Stimulated activated CD4-positive, alpha-beta T cell treated with anti-CD3 and anti-CD28 coated beads, Interleukin-2, amount 100 ng/mL, for 24 hours (primary cell): ENCODE measurements at places on chromosomes 12 and 14.

- DNase-seq = no peak
Observed at GRCh38 chr12:684416-684815, 21.2 kb upstream of the NINJ2 start.

DNA sequence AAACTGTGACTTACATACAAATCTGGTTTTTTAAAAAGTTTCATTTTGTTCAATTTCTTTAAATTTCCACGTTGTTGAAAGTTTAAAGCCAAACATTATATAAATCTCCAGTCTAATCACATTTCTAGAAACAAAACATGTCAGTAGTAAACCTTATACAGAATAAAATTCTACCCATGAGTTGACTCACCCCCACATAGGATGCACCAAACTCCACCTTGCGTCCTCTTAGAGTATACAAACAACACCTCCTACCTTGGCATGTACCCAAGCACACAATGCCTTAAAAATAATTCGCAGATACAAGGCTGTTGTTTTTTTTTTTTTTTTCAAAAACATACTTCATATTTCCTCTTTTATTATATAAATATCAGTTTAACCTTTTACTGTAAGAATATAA is 3.3 kb downstream of the FBXL14 start:
- DNase-seq = no peak

DNA sequence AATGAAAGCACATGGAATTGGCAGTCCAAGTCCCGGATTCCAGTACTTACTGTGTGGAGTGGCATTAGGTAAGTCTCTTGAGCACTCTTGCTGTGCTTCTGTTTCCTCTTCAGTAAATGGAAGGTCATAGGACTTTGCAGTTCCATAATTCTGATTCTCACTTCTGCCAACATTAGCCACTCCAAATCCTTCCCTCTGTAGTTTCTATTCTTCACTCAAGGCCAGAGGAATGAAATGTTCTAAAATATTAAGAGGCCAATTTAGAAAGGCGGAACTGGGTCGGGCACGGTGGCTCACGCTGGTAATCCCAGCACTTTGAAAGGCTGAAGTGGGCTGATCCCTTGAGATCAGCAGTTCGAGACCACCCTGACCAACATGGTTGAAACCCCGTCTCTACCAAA is 19.8 kb upstream of the SLC5A8 start:
- no peak for DNase-seq

- DNase-seq = no peak
Observed at GRCh38 chr12:91732086-91732485, 413.6 kb downstream of the BTG1 start.

DNA sequence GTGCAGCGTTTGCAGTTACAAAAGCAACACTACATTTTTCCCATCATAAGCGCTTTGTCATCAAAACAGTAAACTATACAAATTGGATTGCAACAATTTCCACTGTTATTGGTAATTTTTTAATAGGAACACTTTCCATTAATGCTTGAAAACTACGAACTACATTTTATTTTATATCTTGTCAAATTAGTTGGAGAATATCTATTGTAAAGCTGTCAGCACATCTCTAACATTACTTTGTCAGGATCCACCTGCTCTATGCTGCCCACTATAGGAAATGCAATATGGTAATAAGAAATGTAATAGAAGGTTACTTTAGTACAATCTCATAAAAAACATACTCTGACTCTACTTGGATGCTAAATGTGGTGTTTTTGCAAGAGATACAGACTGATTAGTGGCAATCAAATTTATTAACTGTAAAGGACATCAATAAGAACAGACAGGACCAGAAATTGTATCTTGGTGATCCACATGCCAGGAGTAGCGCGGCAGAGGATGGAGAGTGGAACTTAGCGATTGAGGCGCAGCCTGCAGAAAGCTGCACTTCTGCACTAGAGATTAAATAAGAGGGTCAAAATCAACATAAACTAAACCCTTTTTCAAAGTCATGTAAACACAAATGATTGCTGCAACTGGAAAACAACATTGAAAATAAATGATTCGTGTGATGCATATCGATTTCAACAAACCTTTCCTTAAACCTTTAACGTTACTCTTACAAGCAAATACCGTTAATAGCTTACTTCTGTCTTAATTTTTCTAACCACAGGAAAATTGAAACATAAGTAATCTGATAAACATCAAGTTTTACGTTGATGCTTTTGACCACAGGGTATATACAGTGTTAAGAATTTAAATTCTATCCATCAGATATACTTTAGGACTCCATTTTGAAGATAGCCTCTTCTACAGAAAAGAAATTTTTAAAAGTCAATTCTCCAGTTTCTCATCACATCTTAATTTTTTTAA is 3.6 kb upstream of the ARID2 start:
- DNase-seq = no peak

DNA sequence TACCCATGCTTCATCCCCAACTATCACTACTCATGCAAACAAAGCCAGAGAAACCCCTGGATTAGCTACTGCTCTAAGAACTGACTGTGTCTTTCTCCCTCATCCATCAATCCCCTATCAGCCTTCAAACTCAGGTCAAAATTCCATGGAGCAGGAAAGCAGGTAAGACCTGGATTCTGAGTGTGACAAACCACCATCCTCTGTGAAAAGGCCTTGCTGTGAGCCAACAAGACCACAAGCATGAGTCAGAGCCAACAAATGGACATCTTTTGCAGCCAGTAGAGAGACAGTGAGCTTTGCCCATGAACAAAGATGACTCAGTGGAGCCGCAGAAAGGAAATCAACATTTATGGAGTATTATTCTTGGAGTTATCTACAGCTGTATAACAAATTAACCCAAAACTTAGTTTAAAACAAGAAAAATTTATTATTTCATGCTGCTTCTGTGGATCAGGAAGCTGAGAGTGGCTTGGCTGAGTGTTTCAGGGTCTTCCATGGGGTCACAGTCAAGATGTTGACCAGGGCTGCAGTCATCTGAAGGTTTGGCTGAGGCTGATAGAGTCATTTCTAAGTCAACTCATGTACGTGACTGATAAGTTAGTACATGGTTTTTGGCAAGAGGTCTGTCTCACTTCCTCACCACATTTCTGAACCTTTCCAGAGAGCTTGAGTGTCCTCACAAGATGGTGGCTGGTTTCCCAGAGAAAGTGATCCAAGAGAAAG is 61.1 kb downstream of the PITPNM2 start:
- no peak for DNase-seq

DNA sequence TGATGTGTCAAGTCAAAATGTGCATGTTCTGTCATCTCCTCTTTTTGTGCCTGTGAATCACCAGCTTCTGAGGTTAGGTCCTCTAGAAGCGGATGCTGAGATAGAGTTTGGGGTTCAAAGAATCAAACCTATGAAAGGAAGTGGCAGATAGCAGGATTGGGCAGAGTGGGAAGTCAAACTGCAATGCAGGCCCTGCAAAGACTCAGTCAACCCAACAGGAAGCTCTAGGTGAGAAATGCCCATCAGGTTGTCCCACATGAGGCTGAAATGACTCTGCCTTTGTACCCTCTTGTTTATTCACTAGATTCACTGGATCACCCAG is 4.5 kb upstream of the MIA2 start:
- peak; percentile 49 for DNase-seq

GRCh38 chr14:32047791-32048190 is 29.3 kb upstream of the ARHGAP5 start:
- no peak for DNase-seq

GRCh38 chr12:127052511-127053232 is 1214.3 kb upstream of the TMEM132C start:
- DNase-seq = no peak

DNA sequence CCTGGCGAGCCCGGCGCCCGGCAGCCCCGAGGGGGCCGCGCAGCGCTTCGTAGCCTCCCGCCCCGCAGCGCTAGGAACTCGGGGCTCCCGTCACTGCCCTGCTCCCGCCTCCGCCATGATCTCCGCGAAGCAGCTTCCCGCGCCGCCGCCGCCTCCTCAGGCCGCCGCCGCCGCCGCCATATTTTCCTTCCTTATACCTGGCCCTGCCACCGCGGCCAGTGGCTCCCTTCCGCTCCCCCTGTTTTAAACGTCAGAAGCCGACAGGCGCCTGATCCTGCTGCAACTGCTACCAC is 286 bp downstream of the PPP4R3A start:
- DNase-seq = no peak
